ENCODE measurements at places on chromosomes 12 and 14.
A peak's percentile ranks its signal among the peaks of the same experiment; 100 is the strongest.

- DNase-seq, result no peak
These were observed 31.4 kb upstream of the RFX4 start for GRCh38 chr12:106551410-106551809.

- no peak for DNase-seq
These were observed 47.9 kb upstream of the PLEKHG6 start for GRCh38 chr12:6262623-6263022.

DNA sequence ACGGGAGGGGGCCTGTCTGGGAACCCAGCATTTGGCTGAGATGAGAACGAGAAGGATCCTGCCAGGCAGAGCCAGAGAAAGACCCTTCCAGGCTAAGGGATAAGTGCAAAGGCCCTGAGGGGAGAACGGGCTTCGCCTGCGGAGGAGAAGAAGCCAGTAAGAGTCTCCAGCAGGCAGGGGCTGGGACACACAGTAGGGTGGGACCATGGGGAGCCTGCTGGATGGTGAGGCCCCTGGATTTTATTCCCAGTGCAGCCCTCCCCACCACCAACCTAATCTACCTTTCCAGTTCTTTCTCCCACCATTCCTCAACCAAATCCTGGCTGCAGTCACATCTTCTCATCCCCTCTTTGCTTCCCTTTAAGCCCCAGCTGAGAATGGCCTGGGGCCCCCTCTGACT, 12.6 kb downstream of the RAPGEF3 start:
- DNase-seq, result no peak

DNA sequence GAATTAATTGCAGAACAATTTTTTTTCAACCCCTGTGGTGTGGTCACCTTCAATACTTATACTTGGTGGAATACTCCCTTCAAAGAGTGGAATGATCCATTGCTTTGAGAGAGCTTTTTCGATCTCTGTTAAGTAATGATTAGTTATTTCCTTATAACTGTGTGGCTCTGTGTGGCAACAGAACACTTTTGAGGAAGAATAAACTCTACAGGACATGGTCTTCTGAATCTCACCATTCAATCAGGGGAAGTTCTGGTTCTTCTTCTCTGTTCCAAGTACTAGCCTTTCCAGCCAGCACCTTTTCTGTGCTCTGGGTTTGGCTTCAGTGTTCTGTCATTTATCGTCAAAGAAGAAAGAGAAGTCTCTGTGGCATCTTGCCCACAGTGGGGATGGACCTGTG, 369.2 kb downstream of the ZFP36L1 start:
- no peak for DNase-seq

GRCh38 chr12:65673732-65674131, 150.6 kb upstream of the HMGA2 start:
- DNase-seq, result no peak

- no peak for DNase-seq
These were observed 14.5 kb upstream of the TFCP2 start for GRCh38 chr12:51187370-51187987.

- no peak for DNase-seq
These were observed 21.8 kb downstream of the VASH1 start for GRCh38 chr14:76782885-76783566.

GRCh38 chr14:60161196-60162107, 3.7 kb downstream of the DHRS7 start:
- DNase-seq, result no peak

- DNase-seq, result peak; percentile 47
These were observed 78.7 kb downstream of the PPM1A start for GRCh38 chr14:60327447-60328331.

DNA sequence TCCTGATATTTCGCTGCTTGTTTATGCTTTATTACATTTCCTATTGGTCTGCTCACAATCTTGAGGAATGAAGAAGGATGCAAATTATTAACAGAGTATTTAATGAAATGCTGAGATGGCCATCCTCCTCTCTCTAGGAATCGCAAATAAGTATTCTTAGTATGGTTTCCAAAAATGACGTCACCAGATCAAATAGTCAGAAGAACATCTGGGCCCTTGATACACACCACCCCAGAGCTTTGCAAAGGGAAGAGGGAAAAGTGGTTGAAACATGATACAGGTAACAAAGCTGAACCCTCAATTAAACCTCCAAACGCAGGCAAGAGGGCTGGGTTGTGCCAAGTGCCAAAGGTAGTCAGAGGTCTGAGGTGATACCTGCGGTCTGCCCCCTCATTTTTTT, 107.3 kb downstream of the BCL11B start:
- no peak for DNase-seq

DNA sequence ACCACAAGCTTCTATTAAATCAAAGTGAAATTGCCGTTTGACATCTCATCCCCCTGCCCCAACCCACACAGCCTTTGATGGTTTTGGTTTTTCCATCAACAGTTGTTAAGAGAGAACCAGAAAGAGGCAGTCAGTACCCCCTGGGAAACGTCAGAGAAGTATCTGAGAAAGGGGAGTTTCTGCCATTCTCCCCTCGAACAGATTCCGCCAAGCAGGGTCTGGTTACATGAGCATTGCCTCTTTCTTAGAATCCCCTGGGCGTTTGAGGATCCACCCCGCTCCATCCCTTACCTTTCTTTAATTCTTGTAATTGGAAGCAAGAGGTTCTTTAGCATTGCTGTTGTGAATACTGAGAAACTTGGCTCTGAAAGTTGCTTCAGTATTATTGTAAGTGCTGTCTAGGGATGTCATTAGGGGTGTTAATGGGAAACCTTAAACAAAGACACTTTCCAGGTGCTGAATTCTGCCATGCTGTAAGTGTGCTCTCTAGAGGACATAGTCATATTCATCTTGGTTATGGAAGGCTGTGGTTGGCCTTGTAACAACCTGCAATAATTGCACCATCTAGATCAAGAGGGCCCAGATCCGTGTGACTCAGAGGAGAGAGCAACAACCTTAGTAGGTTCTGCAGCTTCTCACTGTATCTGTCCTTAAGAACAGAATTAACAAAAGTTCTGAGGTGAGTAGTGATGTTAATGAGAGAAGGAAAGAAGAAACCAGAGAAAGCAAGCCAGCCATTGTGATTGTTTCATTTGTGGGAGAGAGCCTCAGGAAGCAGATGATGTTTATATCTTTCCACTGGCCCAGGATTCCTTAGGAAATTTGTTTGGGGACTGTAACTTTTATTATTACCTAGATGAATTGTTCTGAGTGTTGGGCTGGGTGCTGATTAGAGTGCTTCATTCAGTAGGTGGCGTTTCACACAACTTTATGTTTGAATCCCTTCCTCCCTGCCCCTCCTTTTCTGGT, 9.0 kb downstream of the TMBIM6 start:
- no peak for DNase-seq

GRCh38 chr12:7966563-7966962, 30.6 kb upstream of the SLC2A3 start:
- no peak for DNase-seq

GRCh38 chr14:89206389-89207031, 210.5 kb downstream of the FOXN3 start:
- DNase-seq, result no peak

DNA sequence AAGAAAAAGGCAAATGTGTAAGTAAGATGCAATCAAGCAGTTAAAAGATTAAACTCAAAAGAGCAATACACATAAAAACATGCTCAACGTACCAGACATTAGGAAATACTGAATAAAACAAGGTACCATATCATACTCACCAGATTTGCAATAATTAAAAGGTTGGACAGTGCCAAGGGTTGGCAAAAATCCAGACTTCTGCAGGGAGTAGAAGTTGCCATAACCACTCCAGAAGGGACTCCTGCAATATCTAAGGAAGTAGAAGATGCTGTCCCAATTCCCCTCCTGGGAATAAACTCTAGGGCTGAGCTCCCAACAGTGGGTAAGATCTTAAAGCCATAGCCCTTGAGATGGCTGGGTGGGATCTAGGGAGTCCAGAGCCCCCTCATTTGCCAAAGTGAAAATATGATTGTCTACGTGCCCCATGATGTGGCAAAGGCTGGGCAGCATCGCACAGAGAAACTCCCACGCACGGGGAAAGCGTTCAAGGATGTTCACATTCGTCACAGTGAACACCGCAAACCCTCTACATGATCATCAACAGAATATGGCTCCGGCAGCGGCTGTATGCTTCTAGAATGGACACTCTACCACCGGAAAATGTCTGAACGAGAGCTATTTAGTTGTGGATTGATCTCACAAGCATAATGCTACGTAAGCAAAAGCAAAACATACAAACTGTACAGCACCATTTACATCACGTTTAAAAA, 12.3 kb downstream of the KCTD10 start:
- no peak for DNase-seq

DNA sequence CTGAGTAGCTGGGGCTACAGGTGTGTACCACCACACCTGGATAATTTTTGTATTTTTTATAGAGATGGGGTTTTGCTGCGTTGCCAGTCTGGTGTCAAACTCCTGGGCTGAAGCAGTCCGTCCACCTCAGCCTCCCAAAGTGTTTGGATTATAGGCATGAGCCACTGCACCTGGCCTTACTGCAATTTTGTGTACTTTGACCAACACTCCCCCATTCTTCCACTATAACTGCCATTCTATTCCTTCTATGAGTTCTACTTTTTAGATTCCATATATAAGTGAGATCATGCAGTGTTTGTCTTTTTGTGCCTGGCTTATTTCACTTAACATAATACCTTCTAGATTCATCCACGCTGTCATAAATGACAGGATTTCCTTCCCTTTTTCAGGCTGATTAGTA, 199.1 kb downstream of the NUBPL start:
- no peak for DNase-seq

GRCh38 chr14:21408147-21408546, 24.3 kb upstream of the SUPT16H start:
- no peak for DNase-seq

DNA sequence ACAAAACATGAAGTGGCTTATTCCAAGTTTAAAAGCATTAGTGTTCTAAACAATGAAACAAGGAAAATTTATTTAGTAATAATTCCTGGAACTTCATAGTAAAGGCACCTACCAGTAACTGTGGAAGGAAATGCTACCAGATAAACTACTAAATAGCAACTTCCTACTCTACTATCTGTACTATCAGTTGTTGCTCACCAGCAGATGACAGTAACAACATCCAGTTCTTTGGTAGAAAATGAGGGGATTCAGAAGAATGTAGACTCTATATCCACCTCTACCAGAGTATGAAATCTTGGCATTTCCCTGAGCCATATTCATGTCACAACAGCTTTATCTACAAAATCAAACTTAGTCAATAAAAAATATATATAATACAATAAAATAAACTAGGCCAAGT, 3.1 kb downstream of the ENTPD5 start:
- no peak for DNase-seq

DNA sequence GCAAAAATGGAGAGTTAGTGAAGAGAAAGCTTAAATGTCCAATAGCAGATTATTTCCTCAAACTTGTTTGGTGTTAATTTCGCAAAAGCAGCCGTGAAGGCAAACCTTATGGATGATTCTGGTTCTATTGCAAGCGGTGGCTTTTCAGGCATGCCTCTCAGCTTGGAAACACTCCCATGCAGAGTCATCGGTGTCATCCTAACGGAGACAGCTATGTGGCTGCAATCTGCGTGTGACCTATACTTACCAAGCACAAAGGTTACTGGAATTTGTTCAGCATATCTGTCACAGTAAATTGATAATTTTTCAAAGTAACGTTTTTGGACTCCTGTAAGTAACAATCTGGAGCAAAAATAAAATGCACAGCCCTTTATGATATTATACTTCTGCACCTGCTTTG, 5.0 kb downstream of the BEST3 start:
- DNase-seq, result no peak

DNA sequence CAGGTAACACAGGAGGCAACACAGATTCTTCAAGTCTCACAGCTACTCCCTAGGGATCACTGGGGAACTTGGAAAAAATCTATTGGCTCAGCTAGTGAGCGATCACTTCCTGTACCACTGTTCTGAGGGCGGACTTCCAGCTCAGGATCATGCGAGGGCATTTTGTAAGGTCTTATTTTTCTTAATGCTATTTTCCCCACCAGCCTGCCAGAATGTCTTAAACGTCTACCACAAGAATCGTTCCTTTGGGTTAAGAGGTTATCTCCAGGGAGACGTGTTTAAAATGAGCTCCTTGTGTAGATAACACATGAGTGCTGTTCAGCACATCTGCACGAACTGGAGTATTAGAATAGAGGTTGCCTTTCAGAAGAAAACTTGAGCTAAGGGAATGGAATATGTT, 162.6 kb downstream of the ETNK1 start:
- no peak for DNase-seq

DNA sequence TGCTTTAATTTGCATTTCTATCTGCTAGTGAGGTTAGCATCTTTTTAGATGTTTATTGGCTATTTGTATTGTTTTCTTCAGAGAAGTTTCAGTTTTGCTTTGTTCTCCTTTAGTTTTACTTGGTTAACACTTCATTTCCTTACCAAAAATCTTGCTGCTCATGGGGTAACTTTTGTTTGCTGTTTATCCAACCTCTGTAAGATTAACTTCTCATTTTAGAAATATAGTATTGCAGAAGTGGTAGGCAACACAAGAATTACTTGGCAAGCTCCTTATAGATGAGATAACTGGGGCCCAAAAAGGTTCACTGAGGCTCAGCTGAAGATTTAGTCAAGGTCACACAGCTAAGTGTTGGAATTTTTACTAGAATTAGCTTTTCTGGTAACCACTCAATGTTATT, 40.5 kb downstream of the ALKBH1 start:
- DNase-seq, result no peak

- DNase-seq, result no peak
These were observed 89.5 kb upstream of the ANO2 start for GRCh38 chr12:6034596-6034995.

GRCh38 chr12:109558374-109559199, 14.7 kb downstream of the MMAB start:
- DNase-seq, result no peak

DNA sequence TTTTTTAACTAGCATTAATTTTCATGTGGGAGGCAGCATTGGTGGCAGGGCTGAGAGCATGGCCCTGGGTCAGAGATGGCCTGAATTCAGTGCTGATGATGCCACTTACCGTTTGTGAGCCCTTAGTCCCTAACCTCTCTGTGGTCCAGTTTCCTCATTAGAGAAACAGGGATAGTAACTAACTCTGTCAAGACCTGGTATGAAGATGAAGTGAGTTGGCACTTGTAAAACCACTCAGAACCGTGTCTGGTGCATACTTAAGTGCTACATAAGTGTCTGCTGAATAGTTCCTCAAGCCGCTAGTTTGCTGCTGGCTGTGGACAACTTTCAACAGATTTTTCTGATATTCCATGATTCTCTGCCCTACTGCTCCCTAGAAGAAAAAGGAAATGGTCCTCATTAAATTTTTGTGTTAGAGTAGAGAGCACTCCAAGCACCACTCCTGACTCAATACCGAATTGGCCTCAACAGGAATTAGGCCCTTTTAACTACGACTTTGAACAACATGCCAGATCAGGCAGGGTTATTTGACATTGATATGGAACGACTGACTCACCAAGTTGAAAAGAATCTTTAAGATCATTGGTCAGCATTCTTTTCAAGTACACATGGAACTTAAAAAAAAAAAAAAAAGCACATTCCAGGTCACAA, 250.2 kb downstream of the ANO2 start:
- no peak for DNase-seq

GRCh38 chr14:100682749-100683148, 43.9 kb upstream of the DLK1 start:
- no peak for DNase-seq

DNA sequence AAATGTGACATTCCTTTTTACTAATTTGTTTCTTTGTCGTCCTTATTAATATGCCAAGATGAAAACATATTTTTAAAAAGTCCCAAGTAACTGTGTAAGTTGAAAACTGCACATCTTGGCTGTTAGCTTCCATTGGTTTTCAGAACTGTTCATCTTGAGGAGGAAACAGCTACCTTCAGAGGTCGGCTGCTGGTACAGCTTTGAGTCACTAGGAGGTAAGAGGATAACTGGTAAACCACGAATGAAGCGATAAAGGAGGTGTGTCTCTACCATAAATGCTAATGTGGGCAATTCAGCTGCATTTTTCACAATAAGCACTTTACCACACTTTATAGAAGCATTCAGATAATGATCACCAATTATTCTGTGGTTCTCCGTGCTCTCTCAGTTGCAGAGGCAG, 137.5 kb upstream of the KRAS start:
- DNase-seq, result no peak

All from activated T-cell treated with anti-CD3 and anti-CD28 coated beads, Interleukin-2, amount 50 U/mL, for 1 hour (primary cell).